ENCODE measurements at places on chromosomes 3 and 15. TPM values are rescaled to one million over a fixed set of nuclear protein-coding genes. Genes with fewer than 3 reads are reported as not detected.

- no peak for DNase-seq
These were observed 29.0 kb downstream of the TMEM45A start for GRCh38 chr3:100521439-100521845.

The CDHR4 gene
- polyA plus RNA-seq: not detected

DNA sequence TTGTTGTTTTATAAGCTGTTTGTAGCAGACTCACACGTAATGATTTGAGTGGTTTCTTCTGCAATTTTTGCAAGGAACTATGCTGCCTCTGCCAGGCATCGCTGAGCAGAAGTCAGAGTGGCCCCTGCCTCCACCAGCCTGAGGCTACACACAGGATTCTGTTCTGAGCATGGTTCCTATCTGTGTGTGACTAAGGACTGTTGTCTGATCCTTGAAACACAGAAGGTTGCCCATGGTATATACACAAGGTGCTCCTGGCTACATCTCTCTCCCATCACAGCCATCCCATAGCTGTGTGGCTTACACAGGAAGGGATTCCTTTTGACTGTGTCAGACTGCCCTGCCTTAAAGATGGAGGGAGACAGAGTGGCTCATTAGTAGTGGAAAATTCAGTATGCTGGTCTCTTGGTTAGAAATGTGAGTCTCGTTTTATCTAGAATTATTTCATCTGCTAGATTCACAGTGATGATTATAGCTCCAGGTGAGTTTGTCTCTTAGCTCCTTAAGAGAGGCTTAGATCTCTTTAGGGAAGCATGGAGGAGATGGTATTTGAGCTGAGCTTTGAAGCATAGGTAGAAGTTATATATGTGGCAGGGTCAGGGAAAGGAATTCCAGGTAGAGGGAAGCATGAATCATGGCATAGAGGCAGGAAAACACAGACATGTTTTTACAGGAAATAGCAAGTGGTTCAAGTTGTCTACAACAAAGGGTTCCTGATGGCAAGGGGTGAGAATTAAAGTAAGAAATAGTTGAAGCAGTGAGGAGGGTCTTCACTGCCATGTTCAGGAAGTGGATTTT lies 37.5 kb downstream of the SNAPC5 start:
- DNase-seq: no peak

The TRIM42 gene
- polyA plus RNA-seq: not detected

GRCh38 chr15:74318376-74319137 lies 48.9 kb downstream of the CYP11A1 start:
- DNase-seq: no peak

DNA sequence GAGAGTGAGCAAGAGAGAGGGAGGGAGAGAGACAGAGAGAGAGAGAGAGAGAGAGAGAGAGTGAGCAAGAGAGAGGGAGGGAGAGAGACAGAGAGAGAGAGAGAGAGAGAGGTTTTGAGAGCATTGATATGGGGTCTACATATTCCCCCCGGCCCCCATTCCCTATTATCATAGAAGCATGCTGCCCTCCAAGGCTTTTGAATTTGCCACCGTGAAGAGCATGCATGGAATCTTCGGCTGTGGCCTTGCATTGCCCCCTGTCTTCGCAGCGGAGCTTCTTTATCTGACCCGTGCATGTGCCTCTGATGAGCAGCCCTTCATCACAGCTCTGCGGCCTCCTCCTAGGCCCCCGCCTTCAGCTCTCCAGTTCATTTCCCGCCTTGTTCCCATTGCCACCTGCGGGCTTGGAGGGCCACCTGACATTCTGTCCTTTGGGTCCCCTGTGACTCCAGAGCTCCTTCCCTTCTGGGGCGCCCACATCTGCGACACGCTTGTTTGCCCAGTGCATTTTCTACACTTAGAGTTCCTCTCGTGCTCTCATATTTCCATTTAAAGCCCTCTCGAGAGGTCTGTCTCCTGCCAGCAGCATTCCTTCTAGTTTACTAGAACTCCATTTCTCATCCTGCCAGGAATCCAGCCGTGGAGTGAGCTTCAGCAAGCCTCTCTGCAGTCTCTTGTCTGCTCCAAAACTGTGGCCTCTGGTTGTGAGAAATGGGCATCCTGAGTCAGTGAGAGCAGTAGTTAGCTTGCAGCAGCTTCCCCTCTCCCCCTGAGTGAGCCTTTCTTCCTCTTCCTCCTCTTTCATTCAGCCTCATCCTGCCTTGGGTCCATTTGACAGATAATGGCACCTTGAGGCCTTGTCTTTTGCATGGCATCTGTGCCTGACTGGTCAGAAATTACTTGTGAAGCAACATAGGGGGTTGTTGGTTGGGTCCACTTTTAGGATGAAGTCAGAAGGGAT lies 25.3 kb downstream of the LPP start:
- no peak for DNase-seq

Measured in left renal cortex interstitium (tissue), 4 donors.